Renal cortex interstitium (tissue), 15 donors: ENCODE measurements at places on chromosomes 7 and 10. TPM values are rescaled to one million over a fixed set of nuclear protein-coding genes. Genes with fewer than 3 reads are reported as not detected.

GRID2IP gene
- polyA plus RNA-seq: 1.1 TPM

AGR3 gene
- polyA plus RNA-seq: 4.9 TPM

SLC25A28 gene
- 38.2 TPM for polyA plus RNA-seq

VPS41 gene
- 75.3 TPM for polyA plus RNA-seq

SUFU gene
- polyA plus RNA-seq: 28.2 TPM

GRCh38 chr7:131657881-131658280 is 101.5 kb upstream of the PODXL start:
- DNase-seq: no peak

GRCh38 chr7:157684909-157685429 is 348.2 kb downstream of the DNAJB6 start:
- DNase-seq: no peak

DNA sequence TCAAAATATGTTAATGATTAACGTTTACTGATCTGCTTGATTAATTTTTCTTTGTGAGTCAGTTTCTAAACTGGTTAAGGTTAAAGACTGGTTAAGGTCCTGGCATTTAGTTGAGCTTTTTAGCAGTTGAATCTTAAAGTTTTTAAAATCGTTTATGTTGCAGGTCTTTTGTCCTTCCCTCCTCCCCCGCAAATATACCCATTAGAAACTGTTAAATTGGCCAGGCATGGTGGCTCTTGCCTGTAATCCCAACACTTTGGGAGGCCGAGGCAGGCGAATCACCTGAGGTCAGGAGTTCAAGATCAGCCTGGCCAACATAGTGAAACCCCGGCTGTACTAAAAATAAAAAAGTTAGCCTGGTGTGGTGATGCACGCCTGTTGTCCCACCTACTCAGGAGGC is 100.9 kb downstream of the PODXL start:
- DNase-seq: no peak

- DNase-seq: no peak
Measured at GRCh38 chr10:84293171-84293570, 35.2 kb upstream of the CCSER2 start.

- no peak for DNase-seq
Measured at GRCh38 chr7:90180649-90181048, 26.4 kb downstream of the STEAP1 start.

GRCh38 chr7:75654855-75655254 is 83.9 kb downstream of the HIP1 start:
- DNase-seq: no peak

DNA sequence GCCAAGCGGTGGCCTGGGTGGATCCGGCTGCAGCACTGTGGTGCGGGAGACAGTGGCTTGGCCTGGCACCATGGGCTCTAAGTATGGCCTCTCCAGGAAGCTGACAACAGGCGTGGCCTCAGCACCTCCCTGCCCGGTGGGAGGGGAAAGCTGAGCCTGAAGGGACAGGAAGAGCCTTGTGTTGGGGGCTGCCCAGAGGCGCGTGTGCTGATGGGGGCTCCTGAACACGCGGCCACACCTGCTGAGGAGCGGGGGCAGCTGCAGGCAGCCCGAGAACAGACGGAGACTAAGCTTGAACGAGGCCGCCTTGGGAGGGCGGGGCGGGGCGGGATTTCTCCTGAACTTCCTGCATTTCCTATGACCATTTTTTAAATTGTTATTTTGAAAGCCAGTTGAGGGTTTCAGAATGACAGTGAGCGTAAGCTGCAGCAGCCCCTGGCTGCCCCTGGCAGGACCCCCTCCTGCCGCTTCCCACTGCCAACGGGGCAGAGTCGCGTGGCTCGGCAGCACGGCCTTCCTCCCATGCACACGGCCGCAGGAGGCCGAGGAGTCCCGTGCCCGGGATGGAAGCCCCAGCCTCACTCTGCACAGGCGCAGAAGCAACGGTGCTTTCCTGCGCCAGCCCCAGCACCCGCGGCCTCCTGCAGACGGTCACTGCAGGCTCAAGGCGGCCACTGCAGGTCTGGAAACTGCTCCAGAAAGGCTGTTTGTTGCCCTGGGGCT is 43.2 kb downstream of the DPYSL4 start:
- DNase-seq: no peak

- DNase-seq: no peak
Measured at GRCh38 chr7:36820527-36821170, 96.4 kb upstream of the AOAH start.

- no peak for DNase-seq
Measured at GRCh38 chr7:90225181-90225580, 13.6 kb downstream of the STEAP2 start.

DNA sequence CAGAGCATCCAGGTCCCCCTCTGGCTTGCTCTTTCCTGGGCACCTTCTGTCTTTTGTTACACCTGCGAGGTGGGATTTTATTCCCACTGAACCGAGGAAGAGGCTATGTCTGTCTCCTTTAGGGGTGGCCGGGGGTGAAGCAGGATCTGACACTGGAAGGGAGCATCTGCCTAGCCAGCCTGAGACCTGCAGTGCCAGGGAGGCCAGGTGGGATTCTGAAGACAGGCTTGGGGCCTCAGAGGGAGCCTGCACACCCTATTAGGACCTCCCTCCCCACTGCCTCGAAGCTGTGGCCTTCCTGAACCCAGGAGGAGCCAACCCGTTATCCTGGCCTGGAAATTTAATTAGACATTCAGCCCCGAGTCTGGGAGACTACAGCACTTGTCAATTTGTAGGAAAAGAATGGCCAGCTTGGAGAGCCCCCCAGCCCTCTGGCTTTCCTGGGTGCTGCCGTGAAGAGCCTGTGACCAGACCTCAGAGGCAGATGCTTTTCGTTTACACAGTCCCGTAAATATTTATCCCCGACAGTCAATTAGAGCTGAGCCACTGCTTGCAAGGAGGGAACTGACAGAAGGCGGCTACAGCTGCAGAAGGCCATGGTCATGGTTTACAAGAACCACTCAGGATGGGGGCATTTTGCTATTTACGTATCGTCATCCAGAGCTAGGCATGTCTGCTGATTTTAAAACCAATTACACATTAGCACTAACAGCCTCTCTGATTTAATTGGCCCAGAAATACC is 19.7 kb downstream of the CHAT start:
- DNase-seq: no peak

GRCh38 chr7:157459966-157460365 is 123.2 kb downstream of the DNAJB6 start:
- DNase-seq: no peak

- no peak for DNase-seq
Measured at GRCh38 chr7:76359978-76360638, 1.3 kb upstream of the YWHAG start.

GRCh38 chr10:72310636-72311035 is 36.9 kb downstream of the DDIT4 start:
- DNase-seq: no peak
